ENCODE measurements at places on chromosomes 4 and X.

DNA sequence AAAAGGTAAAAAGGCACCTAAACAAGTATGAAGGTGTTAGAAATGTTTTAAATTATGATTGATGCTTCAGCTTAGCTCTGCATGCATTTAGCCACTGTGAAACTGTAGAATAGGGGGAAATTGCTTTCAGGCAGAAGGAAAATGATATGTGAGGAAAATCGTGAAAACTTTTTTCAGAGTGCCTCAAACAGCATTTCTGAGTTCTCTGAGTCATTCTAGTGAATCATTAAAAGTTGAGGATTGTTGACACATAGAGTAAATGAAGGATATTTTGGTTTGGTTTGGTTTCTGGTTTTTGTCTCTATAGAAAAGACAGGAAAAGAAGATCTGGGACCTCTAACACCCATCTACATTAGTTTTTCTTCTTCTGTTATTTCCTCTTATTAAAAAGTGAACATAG lies 332.5 kb upstream of the TRAM1L1 start:
- no peak for DNase-seq

DNA sequence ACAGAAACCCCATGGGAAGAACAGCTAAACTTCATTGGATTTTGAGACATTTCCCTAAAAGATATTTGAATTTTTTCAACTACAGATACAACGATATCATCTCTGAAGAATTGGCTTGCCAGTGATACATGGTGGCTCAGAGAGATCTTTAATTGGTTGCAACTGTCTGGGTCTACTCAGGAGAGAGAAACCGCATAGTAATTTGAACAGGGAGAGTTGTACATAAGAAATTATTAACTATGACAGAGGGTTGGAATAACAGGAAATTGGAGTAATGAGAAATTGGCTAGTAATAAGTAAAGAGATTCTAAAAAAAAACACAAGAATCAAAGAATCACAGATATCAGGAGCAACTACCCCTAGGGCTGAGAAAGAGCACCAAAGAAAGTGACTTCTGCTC lies 118.4 kb downstream of the KLHL13 start:
- no peak for DNase-seq

DNA sequence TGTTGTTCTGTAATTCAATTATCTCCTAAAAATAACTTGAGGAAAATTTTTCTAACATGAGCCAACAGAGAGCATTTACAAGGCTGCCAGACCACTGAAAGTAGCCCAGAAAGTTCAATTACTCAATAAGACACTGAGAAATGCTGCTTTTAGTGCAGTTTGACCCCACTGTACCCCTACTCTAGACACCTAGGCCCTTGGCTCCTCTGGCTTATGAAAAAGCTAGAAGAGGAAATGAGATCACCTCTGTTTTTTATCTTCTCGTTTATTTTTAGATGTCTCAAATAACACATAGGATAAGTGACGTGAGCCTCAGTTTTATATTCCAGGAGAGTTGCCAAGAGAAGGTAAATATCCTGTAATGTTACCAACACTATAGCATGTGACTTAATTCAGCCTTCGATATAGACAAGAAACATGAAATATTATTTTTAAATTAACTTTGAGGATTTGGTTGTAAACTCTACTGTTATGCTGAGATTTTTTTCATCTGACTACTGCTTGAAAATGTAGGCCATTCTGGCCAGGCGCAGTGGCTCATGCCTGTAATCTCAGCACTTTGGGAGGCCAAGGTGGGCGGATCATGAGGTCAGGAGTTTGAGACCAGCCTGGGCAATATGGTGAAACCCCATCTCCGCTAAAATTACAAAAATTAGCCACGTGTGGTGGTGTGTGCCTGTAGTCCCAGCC lies 24.4 kb downstream of the TNIP3 start:
- peak; percentile 82 for DNase-seq

GRCh38 chr4:121711263-121712000 lies 14.7 kb upstream of the ANXA5 start:
- DNase-seq = peak; percentile 85

DNA sequence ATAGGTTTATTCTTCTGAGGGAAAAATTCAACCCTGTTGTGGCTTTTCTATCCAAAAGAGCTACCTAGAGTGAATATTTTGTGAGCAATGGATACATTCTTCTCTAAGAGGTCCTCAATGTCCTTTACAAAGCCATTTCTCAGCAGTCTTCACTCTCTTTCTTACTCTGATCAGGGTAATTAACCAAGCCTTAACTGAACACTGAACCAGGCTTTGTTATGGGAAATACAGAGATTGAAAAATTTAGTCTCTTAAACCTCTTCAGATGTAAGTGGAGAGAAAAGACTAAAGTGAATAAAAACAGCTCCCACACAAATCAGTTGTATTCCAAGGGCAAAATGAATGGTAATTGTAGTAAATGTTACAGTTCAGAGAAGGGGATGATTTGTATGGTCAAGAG lies 353.5 kb downstream of the CHIC1 start:
- no peak for DNase-seq

DNA sequence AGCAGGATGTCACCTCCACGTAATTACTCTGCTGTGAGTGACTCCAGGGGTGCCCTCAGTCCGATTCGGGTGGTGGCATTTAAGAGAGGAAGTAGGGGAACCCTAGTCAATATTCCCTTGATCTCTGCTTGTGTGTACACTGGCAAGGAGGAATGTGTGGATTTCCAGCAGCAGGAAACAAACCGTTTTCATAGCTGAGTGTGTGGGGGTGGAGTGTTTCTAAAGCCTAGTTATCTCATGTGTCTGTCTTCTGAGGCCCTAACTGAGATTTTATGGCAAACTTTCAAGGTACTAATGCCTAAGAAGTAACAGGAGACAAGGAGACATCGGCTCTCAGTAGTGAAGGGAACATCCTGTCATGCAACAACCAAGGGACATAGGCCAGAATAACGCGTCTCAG lies 6.6 kb upstream of the CLDN24 start:
- DNase-seq = no peak

GRCh38 chr4:44448521-44449461 lies at the start of gene KCTD8:
KCTD8 (minus strand) TSS chr4:44448809.
- peak; percentile 12 for DNase-seq

DNA sequence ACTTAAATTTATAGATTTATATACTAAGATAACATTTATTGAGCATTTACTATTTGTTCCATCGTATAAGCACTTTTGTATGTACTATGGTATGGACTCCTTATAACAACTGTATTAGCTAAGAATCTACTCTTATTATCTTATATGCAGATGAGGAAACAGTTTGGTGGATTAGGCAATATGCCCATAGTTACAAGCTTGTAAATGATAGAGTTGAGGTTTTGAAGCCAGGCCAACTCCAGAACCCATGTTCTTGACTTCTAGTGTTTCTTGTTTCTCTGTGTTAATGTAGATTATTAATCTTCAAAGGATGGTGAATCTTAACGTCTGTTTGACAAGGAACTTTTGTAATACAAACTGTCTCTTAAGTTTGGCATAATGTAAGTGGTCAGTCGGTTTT lies 71.3 kb downstream of the STIM2 start:
- no peak for DNase-seq

- DNase-seq = no peak
These were observed 89.4 kb downstream of the IRF2 start for GRCh38 chr4:184384810-184385557.

DNA sequence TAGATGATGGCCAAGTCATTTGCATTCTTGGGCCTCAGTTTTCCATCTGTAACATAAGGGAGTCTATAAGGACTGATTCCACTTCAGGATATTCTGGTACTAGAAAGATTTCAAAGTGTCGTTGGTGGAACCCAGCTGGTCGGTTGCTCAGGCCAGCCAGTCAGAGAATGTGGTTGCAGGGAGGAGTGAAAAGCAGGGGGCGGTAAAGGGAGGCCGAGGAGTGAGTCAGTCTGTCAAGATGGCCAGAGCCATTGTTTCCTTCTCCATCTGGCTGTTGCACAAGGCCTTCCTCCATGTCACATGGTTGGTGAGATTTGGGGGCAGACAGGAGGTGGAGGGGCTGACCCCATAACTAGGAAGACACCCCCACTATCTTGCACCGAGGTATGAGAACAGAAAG lies 38.2 kb downstream of the STARD8 start:
- no peak for DNase-seq

DNA sequence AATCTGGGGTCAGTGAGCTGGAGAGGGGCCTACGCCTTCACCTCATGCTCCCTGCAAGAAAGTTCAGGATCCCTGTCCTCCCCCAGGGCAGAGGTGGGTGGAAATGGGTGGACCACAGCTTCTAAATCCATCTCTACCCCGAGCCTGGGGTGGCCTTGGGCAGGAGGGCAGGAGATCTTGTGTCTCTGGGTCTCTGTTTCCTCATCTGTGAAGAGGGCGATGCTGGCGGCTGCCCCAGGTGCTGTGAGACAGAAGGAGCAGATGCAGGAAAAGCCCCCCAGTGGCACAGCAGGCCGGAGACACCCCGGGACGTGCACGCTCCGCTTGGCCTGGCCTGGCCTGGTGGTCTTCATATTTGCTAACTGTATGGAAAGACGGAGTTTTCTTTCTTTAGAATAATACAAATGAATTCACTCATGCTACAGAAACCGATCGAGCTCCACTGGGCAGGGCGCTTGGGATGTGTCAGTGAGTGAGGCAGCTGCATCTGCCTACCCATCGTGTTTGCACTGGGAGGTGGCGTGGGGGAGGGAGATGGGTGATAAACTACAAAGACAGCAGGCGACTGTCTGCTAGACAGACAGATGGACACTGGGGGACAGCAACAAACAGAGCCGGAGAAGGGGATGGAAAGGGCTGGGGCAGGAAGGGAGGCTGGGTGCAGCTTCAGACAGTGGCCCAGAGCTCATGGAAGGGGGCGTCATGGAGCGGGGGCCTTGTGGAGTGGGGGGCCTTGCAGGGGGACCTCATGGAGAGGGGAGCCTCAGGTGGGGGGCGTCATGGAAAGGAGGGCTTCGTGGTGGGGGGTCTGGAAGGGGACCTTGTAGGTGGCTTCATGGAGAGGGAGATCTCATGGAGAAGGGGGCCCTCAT lies 136.2 kb downstream of the CPZ start:
- DNase-seq = no peak

DNA sequence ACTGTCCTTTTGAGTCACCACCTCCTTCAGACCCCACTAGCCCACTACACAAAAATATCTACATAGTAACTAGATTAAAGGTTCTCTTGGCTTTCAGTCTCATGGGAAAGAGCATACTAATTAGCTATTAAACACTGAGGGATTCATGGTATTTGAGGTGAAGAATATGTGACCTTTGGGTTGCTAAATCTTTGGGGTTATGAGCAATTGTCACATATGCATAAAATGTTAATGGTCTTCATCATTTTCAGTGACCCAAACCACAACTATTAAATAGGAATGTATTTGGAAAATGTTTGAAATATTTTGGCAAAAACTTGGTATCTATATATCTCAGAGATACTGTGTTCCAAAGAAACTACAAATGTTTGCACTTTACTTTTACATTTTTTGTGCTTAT lies 365.1 kb downstream of the MAGEB5 start:
- DNase-seq = no peak

DNA sequence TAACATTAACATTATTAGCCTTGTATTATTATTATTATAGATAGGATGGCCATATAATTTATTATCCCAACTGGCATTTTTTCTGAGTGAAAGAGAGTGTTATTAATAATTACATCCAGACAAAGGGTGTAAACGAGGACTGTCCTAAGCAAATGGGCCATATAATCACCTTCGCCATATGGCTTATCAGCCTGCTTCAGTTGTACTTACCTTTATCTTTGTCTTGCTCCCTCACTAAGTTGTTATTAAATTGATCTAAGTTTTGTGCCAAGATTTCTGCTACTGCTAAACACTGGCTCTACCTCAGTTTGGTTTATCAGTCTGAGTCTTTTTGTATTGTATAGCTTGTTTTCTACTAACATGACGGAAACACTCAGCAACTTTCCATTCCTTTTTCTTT lies 76.9 kb downstream of the STIM2 start:
- no peak for DNase-seq

GRCh38 chr4:24780936-24781495 lies 14.4 kb upstream of the SOD3 start:
- DNase-seq = no peak
